ENCODE measurements at places on chromosomes 12 and 14.

DNA sequence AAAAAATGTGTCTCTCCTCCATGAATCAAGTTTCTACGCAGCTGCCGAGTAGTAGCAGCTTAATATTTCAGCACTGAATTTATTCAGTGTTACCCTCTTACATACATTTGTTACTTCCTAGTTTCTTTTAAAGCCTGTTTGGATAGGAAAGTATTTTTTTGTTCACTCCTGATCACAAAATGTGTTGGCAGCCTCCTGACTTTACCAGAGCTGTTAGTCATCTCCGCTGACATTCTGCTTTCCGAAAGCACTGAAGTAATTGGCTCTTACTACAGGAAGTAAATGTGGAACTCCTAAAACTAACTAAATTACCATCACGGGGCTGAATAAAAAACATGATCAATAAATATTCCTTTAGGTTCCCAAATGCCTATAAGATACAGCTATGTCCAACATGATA, 225.5 kb downstream of the EPS8 start:
- DNase-seq = no peak

DNA sequence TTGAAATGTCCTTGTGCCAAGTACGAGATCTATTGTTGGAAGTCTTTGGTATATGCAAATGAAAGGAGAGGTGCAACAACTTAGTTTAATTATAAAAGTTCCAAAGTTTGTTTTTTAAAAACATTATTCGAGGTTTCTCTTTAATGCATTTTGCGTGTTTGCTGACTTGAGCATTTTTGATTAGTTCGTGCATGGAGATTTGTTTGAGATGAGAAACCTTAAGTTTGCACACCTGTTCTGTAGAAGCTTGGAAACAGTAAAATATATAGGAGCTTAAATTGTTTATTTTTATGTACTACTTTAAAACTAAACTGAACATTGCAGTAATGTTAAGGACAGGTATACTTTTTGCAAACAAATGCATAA, 2.3 kb downstream of the HSPA2 start:
- DNase-seq = no peak

DNA sequence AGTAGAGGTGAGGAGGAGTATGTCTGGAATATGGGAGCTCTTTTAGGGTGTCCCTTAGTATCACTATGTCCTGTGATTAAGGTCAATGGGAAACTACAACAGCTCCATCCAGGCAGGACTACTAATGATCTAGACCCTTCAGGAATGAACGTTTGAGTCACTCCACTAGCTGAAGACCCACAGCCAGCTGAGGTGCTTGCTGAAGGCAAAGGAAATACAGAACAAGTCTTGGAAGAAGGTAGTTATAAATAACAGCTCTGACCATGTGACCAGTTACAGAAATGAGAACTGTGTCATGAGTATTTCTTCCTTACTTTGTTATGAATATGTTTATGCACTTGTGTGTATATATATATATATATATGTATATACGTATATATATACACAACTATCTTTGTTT, 40.5 kb upstream of the USP44 start:
- DNase-seq = no peak

DNA sequence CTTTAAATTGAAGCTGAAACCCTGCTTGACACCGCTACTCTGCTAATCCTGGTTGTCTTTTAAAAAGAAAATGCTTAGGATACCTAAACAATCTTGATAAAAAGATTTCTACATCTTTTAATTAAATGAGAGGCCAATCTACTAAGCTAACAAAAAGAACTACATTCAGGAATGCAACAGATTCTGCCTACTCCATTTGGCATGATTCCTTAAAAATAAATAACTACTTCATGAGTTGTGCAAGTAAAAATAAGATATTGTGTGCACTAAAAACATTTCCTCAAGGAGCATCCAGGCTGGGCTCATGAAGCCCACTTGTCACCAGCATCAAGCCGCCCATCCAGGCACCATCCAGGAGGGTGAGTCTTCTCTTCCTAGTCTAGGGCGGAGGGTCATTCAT, 197.5 kb downstream of the PAX9 start:
- DNase-seq = no peak

DNA sequence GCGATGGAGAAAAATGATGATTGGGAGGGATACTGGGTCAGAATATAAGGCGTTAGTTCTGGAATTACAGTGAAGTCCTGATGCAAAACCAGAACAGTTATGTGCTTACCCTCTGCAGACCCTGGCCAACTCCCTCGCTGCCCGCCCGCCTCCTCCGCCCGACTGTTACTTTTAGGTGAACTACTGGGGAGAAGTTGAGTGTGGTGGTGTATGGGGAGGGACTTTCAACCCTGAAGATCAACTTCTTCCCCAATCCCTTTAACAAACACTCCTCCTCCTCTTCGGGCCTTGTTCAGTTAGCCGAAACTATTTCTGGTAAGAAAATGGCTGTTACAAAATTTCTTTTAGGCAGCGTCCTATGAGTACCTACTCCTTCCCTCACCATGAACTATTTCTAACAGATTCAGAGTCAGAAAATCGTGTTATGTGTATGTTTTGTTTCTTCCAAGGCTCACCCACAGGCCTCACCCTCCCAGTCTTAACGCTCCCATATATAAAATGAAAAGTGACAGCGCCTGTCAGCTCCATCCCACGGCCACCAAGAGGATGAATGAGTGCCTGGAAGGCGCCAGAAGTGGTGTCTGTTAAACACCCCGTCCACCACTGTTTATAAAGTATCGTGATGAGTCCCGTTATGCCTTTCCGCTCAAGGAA, 1.3 kb downstream of the FBXO33 start:
- DNase-seq = no peak

GRCh38 chr14:74459289-74459946, 33.4 kb upstream of the SYNDIG1L start:
- peak; percentile 11 for DNase-seq

- DNase-seq = no peak
Observed at GRCh38 chr12:94025068-94025467, 123.3 kb upstream of the PLXNC1 start.

GRCh38 chr12:62519043-62519442, 52.4 kb downstream of the MON2 start:
- DNase-seq = no peak

GRCh38 chr12:12945591-12945990, 6.4 kb downstream of the GPRC5D start:
- no peak for DNase-seq

DNA sequence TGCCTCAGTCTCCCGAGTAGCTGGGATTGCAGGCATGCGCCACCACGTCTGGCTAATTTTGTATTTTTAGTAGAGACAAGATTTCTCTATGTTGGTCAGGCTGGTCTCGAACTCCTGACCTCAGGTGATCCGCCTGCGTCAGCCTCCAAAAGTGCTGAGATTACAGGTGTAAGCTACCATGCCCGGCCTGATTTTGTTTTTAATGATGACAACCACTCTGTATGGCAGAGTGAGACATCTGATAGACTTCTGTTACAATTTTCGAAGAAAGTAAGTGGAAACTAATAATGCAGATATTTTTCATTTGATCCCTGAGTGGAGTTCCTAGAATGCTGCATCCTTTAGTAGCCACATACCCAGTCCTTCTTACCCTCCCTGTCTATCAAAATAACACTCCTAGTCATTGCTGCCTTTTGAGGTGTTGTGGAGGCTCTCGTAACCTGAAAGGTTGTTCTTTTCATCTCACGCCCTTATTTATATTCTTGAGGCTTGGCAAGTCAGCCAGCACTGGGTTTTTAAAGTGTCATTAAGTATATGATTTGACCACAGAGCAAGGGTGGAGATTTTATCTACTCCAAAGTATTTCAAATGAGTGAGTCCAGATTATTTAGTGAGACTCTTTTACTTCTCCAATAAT, 5.9 kb upstream of the EID3 start:
- no peak for DNase-seq

DNA sequence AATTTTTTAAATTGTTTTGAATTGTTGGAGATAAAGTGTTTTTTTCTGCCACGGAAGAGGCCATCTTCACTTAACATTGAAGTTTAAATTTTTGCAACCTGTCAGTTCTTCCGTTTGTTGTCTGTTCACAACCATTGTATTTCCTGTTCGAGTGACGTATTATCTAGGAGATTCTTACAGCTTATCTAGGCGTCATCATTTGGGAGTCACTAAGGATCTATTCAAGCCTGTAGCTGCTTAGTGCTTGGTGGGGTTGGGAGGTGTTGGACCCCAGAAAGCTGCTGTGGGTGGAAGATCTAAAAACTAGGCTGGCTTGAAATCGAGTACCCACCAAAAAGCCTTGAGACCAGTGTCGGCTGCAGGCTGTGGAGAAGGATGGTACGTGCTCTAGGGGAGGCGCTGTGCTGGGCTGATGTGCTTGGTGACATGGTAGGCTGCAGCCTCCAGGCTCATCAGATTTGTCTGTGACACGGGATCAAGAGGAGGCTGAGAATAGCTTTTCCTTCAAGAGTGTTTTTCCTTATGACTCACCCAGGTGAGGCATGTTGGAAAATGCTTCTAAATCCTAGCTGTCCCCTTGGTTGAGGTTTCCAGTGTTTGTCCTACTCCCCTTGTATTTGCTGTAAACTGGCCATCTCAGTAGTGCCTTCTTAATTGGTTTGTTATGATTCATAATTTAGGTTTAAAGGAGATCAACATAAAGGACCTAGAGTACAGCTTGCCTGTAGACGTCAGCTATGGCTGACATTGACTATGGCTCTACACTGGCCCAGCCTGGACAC, 57.8 kb downstream of the ATG14 start:
- no peak for DNase-seq

GRCh38 chr14:75905147-75905904, 76.5 kb downstream of the TGFB3 start:
- DNase-seq = no peak

GRCh38 chr12:69091442-69092017, 147.8 kb upstream of the CPSF6 start:
- DNase-seq = no peak

GRCh38 chr12:132327336-132328171, 1.8 kb downstream of the GALNT9 start:
- DNase-seq = peak; percentile 24

DNA sequence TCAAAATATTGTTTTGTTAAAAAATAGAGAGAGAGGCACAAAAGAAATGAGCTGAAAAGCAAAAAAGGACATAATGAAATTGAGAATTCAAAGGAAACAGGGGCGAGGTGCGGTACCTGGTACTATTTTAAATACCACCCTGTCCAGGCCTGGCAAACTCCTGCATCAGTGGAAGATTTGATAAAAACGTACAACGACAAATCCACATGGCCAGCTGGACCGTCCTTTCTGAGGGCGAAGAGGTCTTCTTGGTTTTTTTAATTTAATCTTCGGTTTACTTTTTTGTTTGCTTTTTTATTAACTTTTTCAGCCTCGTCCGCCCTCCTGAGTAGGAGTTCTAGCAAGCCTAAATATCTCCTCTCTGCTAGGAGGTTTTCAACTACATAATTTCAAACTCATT, 11.9 kb downstream of the BCL11B start:
- no peak for DNase-seq

GRCh38 chr12:55933799-55934742, 3.1 kb downstream of the DGKA start:
- no peak for DNase-seq

DNA sequence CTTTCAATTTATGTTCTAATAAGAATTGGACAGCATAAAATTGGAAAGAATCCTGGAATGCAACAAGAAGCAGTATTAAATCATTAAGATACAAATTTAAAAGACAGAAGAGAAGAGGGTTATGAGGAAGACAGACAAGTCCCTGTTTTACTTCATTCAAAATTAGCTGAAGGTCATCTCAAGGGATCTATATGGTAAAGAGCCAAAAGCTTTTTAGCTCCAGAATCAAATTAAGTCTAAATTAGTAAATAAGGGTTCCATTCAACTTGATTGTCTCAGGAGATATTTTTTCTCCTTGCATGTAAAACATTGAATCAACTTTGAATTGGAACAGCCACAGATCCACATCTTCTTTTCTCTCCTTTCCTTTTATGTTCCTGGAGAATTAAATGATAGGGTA, 7.6 kb downstream of the CCDC196 start:
- no peak for DNase-seq

DNA sequence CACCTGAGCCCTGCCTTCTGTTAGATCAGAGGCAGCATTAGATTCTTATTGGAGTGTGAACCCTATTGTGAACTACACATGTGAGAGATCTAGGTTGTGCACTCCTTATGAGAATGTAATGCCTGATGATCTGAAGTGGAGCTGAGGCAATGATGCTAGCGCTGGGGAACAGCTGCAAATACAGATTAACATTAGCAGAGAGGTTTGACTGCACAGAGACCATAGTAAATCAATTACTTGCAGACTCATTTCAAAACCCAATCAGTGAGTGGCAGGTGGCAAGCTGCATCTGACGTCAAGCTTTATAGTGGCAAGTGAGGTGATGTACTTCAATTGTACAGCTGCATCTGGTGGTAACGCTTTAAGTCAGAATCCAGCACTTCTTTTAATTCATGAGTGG, 141.6 kb downstream of the GPHN start:
- DNase-seq = no peak

- DNase-seq = no peak
Observed at GRCh38 chr12:101740566-101740965, 1.3 kb upstream of the SYCP3 start.

DNA sequence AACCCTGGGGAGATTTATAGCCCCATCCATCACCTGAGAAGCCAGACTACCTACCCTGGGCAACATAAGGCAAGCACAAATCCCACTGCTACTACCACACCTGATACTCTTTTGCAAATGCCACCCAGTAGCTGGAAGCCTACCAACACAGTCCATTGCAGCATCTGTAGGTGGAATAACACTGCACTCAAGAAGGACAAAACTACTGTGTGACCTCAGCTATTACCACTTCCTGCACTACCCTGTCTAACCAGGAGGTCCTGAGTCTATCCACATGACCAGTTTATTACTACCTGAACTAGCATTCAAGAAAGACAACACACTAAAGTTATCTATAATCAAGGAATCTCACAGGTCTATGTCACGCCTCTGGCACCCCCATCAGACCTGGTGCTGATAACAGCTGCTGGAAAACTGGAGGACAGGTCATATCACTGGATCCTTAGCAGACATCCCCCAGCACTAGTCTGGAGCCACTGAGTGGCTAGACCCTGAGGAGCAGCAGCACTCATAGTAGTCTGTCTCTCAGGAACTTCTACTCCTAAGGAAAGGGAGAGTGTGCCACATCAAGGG, 2.9 kb upstream of the CLEC1A start:
- DNase-seq = no peak

GRCh38 chr12:104730763-104731162, 227.3 kb downstream of the SLC41A2 start:
- no peak for DNase-seq

GRCh38 chr12:2244013-2244861, 191.4 kb downstream of the CACNA1C start:
- DNase-seq = no peak

- no peak for DNase-seq
Observed at GRCh38 chr14:50784683-50785456, 46.1 kb downstream of the NIN start.

- DNase-seq = no peak
Observed at GRCh38 chr14:51901475-51902024, 41.1 kb downstream of the GNG2 start.

DNA sequence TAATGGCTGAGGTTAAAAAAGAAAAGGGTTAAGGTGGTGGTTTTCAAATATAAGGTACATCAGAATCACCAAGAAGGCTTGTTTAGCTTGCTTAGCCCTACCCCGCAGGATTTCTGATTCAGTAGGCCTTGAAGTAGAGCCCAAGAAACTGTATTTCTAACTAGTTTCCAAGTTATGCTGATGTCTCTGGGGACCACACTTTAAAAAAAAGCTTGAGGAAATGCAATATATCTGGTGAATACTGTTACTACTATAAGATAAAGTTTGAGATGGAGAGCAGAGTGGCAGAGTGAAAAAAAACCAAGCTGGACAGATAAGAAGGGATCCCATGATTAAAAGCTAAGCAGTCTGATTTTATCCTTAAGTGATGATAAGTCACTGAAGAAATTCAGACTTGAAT, 18.3 kb upstream of the GXYLT1 start:
- DNase-seq = no peak
